ENCODE measurements at places on chromosomes 16 and 17.

DNA sequence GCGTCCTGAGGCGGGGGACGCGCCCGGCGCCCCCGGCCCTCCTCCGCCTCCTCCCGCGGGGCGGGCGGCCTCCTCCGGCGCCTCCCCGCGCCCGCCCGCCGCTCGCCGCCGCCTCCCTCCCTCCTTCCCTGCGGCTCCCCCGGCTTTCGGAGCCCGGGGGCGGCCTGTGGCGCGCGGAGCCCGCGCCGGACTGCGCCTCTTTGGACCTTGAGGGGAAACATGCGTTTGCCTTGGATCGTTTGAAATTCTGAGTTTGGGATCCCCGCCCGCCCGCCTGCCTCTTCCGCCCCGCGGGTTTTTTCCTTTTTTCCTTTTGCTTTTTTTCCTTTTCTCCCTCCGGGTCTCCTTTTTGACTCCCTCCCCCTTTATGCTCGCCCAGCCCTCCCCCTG is 390 bp downstream of the ZNRF1 start:
- DNase-seq, result no peak

- no peak for DNase-seq
Observed at GRCh38 chr17:45961206-45961605, 37.8 kb upstream of the STH start.

DNA sequence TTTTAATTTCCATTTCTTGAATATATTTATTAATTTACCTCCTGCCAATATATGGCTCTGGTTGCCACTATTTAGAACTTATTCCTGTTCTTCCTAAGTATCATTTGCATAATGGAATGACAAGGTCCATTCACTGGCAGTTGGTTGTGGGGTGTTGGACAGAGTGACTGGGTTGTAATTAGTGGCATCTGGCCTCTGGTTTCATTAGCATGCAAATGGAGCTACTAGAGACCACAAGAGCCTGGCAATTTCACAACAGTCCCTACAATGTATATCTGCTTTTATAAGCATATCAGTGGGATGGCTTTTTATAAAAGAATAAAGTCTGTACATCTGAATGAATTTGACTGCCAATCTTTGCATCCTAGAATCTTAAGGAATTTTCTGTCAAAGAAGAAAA is 1030.9 kb upstream of the CDH8 start:
- no peak for DNase-seq

- no peak for DNase-seq
Observed at GRCh38 chr17:19787733-19788357, 39.7 kb upstream of the ALDH3A1 start.

- DNase-seq, result no peak
Observed at GRCh38 chr17:61251939-61252865, 147.4 kb upstream of the TBX2 start.

GRCh38 chr16:72612718-72613117 is 435.2 kb downstream of the ZFHX3 start:
- no peak for DNase-seq

- no peak for DNase-seq
Observed at GRCh38 chr17:61410141-61411010, 10.7 kb downstream of the TBX2 start.

- no peak for DNase-seq
Observed at GRCh38 chr17:8606401-8606800, 24.1 kb downstream of the MYH10 start.

DNA sequence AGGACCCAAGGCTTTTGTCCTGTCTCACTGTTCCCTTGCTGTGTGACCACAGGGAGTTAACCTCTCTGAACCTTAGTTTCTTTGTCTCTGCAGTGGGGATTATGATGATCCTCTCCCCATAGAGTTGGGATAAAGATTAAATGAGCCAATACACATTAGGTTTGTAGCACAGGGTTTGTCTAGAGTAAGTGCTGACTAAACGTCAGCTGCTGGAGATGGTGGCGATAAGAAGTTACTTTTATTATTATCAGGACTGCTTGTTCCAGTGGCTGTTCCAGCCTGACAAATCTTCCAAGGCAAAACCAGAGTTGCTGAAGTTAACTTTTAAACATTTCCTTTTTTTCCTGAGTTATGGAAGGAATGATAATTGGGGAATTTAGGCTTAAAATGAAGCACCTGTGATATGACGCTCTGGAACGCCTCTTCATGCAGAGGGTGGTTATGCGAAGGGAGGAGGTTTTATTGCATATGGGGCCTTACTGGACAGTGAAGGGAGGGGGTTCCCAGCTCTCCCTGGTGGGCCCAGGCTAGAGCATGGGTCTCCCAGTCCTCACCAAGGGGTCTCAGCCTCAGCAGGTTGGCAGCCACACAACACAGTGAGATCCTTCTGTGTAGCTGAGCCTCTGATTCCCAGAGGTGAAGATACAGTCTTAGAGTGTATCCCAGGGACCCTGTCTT is 35.8 kb downstream of the PLCG2 start:
- DNase-seq, result no peak

DNA sequence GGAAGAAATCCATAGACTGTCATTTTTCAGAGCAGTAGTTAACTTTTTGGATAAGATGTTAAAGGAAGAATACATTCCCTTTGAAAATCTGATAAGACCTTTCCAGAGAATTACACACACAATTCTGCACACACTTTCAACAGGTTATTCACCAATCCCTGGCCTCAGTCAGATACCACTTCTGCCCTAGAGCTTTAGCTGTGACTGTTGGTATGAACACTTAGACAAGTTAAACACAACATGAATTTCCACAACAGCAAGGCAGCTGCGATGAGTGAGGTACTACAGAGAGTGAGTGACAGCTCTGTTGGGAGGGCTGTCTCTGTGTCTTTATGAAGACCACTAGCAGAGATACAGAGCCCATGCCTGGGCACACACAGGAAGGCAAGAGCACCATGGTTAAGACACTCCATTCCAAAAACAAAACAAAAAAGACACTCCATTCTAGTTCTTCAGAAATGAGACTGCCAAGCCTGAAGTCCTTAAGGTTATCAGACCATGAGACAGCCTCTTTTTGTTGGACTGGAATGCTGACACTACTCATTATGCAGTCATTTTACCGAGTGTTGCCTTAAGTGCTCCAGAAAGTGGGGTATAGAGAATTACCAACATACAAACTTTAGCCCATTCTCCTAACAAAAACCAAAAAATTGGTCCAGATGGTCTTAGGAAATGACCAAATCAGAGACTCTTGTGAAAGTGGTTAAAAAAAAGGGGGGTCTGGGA is 42.4 kb downstream of the TOM1L2 start:
- no peak for DNase-seq

- no peak for DNase-seq
Observed at GRCh38 chr17:74981318-74981978, 6.0 kb upstream of the CDR2L start.

GRCh38 chr16:10356870-10357842 is 28.7 kb upstream of the ATF7IP2 start:
- DNase-seq, result peak; percentile 40

GRCh38 chr17:17971431-17972125 is 622 bp downstream of the TOM1L2 start:
- peak; percentile 92 for DNase-seq

DNA sequence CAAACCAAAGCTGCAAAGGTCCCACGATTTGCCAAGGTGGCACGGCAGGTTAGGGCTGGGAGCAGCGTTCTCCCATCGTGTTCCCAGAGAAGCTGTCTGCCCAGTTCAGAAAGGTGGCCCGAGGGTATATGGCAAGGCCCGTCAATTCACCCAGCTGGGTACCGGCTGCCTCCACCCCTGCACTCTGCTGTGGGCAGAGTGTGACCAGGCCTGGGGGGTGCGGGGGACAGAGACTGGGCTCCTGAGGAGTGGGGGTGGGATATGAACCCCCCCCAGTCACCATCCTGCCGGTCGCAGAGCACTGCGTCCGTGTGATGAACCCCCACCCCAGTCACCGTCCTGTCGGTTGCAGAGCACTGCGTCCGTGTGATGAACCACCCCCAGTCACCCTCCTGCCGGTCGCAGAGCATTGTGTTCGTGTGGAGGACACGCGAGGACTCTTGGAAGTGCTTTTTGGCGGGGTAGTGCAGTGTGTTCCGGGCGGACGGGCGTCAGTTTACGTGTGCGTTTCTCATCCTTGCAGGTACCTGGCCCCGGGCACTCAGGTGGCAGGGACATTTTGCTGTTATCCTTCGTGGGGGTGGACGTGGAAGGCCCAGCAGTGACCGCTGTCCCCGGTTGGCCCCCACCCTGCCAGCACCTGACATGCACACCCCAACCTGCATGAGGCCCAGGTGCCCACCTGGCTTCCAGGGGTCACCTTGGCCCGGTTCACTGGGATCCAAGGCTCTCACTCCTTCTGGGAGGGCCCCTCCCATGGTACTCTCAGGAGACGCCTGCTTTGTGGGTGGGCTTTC is 2.7 kb upstream of the FASN start:
- DNase-seq, result no peak

GRCh38 chr17:81228834-81229665 is 6.3 kb upstream of the CEP131 start:
- no peak for DNase-seq

- no peak for DNase-seq
Observed at GRCh38 chr16:85600530-85601271, 12.4 kb upstream of the GSE1 start.

GRCh38 chr16:84396537-84397008 is 28.2 kb downstream of the ATP2C2 start:
- no peak for DNase-seq

DNA sequence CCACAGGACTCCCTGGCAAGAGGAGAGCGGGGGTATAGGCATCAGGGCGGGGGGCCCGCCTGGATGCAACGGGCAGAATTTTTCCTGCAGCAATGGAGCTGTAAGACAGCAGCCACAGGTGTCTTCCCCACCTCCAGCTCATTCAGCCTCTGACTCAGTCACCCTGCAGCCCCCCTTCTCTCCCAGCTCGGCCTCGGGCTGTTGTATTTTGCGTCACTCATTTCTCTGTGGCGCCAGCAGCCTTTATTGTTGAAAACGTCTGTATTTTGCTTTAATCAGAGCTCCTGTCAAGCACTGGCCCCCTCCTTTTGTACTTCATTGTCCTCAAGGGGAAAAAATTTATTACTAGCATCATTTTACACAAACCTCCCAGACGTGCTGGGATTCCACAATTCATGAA is 117.7 kb downstream of the WSCD1 start:
- DNase-seq, result no peak

GRCh38 chr17:34370376-34370996 is 7.5 kb upstream of the CCL1 start:
- DNase-seq, result no peak
